ENCODE measurements at places on chromosomes 2 and 18. TPM values are rescaled to one million over a fixed set of nuclear protein-coding genes. Genes with fewer than 3 reads are reported as not detected.
A peak's percentile ranks its signal among the peaks of the same experiment; 100 is the strongest.

GRCh38 chr2:110807522-110807921 lies 75.1 kb downstream of the ACOXL start:
- DNase-seq: no peak

The GCKR gene
- 0.07 TPM for total RNA-seq

The SERPINB4 gene
- total RNA-seq: not detected

DNA sequence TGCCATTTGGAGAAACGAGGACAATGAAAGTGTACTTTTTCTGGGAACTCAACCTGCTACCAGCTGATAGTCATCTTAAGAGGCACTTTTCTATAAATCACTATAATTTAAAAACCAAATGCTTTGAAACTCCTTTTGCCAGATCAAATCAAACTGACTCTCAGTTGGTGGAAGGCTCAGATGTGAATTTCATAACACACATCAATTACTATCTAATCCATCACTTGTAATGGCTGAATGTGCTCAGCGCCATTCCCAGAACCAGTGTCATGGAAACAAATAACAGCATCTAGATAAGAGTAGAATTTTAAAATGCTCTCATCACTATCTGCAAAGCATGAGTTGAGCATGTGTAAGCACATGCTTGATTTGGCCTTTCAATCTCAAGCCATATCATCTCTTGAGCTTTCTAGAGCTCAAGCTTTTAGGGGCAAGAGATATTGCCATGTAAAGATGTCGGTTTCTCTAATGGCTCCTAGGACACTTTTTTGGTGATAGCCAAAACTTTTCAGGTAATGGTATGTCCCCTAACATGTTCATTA lies 223.1 kb upstream of the ACVR2A start:
- DNase-seq: no peak

The SERPINB13 gene
- not detected for total RNA-seq

GRCh38 chr2:60964651-60965498 lies 52.6 kb upstream of the PEX13 start:
- no peak for DNase-seq

DNA sequence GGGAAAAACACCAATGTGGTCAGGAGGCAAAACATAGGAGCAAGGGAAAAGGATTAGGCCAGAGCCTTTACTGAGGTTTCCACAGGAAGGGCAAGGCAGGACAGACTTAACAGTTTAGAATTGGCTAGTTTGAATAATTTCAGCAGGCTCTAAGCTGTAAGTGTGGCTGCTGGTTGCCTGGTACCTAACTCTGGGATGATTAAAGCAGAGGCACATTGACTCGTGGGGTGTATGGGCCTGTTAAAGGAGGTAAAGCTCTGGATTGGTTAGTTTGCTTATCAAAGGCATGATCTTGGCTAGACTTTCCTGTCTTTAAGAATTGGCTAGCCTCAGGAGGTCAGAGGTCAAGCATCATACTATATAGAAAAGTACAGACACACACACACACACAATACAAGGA lies 132.6 kb downstream of the SPAG16 start:
- DNase-seq: no peak

GRCh38 chr18:75276818-75277609 lies 66.4 kb downstream of the TSHZ1 start:
- no peak for DNase-seq

The FABP1 gene
- not detected for total RNA-seq

DNA sequence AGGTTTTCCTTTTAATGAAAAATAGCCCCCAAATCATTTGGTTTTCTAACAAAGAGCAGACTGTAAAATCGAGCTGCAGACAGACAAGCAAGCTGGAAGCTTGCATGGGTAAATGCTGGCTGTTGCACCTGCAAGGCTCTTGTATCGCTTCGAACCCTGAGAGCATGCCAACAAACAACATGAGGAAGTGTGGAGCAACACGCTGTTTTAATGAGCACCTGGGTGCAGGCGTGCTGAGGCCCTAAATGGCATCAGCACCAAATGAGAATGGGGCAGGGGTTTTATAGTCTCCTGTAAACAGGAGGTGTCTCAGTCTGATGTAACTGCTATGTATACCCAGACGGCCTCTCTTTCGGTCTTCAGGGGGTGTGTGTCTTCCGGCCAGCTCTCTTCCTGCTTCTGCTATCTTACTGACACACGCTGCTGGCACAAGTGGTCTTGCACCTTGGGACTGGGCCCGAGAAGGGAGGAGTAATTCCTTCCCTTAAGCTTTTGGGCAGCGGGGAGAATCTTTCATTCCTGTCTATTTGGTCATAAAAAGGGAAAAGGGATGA lies 31.9 kb upstream of the CDH2 start:
- no peak for DNase-seq

GRCh38 chr2:55914786-55915185 lies 8.8 kb downstream of the EFEMP1 start:
- DNase-seq: no peak

The TEX51 gene
- not detected for total RNA-seq

DNA sequence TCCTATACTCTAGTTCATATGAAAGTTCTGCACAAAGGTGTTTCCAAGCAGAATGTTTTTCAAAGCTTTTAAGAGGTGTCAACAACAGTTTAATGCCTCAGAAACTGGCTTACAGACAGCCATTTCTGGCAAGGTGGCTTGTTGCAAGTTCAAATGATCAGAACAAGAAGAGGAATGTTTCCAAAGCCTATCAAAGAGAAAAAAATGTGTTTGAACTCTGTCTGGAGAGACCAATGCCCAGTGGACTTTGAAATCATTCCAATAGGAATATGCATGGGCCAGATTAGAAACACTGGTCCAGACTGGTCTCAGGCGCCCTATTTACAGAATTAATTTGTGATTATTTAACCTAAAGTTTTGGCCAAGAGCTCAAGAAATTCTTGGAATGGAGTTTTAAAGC lies 106.2 kb downstream of the CPS1 start:
- DNase-seq: no peak

The PARD3B gene
- total RNA-seq: 2.3 TPM

- no peak for DNase-seq
Measured at GRCh38 chr2:128610496-128610895, 291.8 kb upstream of the HS6ST1 start.

GRCh38 chr2:26612522-26613240 lies 28.5 kb downstream of the CIB4 start:
- no peak for DNase-seq

GRCh38 chr2:129191530-129191929 lies 787.9 kb upstream of the RAB6C start:
- peak; percentile 57 for DNase-seq

GRCh38 chr2:127593228-127594115 lies 52.5 kb upstream of the GPR17 start:
- DNase-seq: peak; percentile 47

- no peak for DNase-seq
Measured at GRCh38 chr2:48110492-48110891, 204.2 kb upstream of the FBXO11 start.

DNA sequence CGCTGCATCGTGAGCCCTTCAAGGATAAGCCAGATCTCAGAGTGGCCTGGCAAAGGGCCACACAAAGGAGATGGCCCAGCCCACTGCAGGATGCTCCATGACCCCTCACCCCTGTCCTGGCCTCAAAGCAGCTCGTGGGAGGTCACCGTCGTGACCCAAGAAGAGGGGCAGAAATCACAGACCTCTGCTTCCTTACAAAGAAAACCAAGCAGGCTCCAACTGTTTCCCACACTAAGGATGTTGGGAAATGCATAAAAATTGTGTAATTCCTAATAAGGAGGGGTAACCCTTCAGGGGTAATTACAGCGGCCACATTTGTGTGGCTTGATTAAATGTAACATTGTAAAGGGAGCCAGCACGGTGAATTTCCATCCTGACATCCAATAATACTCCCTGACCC lies 102.3 kb downstream of the BOD1L2 start:
- DNase-seq: no peak

The AP1S3 gene
- 3.3 TPM for total RNA-seq

DNA sequence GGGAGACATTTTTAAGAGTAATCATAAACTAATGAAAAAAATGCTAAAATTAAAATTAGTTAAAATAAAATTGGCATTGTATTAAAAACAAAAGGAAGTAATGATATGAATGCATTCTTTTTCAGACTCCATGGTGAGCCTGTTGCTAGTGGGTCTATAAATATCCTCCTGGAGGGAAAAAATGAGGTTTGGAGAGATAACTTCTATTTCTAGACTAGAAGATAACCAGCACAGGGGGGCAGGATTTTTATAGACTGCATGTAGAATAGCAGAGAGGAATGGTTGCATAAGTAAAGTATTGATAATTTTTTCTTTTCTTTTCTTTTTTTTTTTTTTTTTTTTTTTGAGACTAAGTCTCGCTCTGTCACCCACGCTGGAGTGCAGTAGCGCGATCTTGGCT lies 835.8 kb upstream of the VRK2 start:
- no peak for DNase-seq

The TUBA4B gene
- not detected for total RNA-seq

DNA sequence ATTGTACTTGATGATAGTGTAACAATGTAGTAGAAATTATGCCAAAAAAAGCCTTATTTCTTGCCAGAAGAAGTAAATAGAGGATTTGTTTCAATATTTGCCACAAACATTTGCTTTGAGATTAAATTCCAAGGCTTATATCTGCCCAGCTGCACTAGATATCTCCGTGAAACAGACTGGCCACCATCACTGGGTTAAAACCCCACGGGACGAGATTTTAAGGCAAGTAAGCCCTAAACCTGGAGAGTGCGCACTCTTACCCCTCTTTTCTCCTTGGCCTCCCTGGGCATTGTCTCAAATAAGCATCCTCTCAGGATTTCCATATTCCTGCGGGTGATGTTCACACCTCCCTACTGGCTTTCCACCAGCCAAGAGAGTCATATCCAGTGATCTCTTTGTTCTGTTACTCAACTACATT lies 334.4 kb downstream of the AGPS start:
- no peak for DNase-seq

GRCh38 chr2:41199334-41199733 lies 747.4 kb upstream of the SLC8A1 start:
- no peak for DNase-seq

- DNase-seq: no peak
Measured at GRCh38 chr18:12256951-12257350, 2.8 kb downstream of the CIDEA start.

DNA sequence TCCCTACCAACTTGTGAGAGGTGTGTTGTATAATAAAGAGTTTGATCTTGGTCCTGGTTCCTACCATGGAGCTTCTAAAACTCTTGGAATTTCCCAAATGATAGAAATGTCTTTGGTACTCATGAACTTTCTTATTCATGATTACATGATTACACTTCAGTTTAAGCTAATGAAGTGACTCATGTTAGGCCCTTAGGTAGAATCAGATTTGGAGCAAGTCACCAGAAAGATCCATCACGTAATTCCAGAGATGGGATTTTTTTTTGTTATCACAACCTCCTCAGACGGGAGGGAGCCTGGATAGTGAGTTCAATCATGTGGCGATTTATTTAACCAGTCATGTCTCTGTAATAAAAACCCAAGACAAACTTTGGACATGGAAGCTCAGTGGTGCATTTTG lies 1287.6 kb upstream of the ZEB2 start:
- DNase-seq: no peak

Data from H7 (cell line).